ENCODE measurements at places on chromosomes 6 and 20.

GRCh38 chr20:49278818-49279676 is 1.2 kb upstream of the ZNFX1 start:
- DNase-seq, result no peak

DNA sequence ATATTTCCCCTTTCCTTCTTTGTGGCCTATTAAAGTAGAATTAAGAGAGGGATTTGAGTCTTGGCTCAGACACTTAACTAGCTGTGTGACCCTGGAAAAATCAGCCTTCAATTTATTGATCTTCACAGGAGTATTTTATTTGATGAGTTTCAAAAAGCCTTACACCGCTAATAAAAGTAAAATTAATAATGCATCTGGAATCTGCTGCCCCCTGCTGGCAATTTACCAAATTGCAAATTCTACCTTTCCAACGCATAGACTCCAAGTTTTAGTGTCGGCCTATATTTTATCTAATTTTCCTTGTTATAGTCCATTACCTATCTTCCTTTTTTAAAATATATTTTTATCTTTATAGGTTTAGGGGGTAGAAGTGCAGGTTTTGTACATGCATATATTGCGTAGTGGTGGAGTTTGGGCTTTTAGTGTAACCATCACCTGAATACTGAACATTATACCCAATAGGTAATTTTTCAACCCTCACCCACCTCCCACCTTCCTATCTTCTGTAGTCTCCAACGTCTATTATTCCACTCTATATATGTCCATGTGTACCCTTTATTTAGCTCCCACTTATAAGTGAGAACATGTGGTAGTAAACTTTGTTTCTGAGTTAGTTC is 46.3 kb downstream of the GOPC start:
- no peak for DNase-seq

GRCh38 chr6:24836109-24836508 is 37.4 kb upstream of the ARMH2 start:
- no peak for DNase-seq

DNA sequence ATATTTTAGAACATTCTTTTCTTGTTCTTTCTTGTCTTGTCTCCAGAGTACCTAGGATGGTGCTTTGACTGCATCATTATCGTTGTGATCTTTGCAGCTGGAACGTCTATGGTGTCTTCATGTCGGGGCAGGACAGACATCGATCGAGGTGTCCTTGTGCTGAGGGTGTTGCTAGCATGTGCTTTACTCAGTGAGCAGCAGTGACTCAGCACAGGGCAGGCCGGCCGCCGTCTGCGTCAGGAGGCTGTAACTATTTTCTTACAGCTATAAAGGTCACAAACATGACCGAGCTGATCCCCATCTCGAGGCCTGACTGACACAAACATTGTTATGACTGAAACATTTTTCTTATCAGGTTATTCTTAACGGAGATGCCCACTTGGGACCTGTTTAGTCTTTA is 14.9 kb upstream of the CTCFL start:
- DNase-seq, result no peak

- DNase-seq, result no peak
Observed at GRCh38 chr6:55888917-55889316, 13.5 kb upstream of the BMP5 start.

- peak; percentile 16 for DNase-seq
Observed at GRCh38 chr6:33431880-33432541, 12.1 kb downstream of the SYNGAP1 start.

GRCh38 chr20:9280666-9281065 is 211.8 kb downstream of the PLCB4 start:
- peak; percentile 4 for DNase-seq

DNA sequence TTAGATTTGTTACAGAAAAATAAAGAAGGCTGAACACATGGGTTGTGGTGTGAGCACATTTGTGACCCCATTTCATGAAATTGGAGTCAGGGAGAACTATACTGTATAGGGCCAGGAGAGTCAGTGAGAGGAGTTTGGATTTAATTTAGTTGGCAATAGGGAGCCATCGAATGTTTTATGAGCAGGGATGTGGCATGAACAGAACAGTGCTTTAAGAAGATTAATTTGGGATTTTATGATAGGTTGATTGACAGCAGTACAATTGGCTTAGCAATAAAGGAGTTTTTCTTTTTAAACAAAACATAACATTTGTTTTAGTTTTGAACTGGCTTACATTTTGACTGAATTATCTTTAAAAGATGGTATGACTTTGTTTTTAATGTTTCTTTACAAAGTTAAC is 105.6 kb upstream of the GLP1R start:
- DNase-seq, result no peak

DNA sequence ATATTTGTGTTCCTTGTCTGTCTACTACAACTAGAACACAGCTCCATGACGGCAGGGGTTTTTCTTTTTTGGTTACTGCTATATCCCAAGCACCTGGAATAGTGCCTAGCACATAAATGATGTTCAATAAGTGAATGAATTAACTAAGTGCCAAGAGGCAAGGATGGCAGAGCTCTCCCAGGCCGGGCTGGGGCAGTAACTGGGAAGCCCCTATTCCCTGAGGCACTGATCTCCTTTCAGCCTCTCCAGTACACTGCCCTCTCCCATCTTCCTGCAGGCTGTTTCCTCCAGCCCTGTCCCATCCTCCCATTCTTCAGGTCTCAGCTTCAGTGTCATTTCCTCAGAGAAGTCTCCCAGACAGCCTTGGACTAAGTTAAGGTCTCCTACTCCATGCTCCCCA is 29.0 kb upstream of the SPDEF start:
- DNase-seq, result no peak

DNA sequence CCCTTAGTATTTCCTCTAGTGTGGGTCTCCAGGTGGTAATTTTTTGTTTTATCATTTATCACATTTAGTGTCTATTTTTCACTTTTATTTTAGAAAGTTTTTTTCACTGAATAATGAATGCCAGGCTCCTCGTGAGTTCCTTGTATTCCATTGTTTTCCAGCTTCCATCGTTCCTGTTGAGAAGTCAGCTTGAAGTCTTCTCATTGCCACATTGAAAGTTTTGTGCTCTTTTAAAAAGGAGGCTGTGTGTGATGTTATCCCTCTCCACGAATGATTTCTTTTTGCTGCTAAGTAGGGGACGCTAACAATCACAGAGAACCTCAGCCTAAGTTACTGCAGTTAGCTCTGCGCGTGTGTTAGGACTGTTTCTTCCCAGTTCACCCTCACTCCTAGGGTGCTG is 194.5 kb downstream of the TAF4 start:
- no peak for DNase-seq

DNA sequence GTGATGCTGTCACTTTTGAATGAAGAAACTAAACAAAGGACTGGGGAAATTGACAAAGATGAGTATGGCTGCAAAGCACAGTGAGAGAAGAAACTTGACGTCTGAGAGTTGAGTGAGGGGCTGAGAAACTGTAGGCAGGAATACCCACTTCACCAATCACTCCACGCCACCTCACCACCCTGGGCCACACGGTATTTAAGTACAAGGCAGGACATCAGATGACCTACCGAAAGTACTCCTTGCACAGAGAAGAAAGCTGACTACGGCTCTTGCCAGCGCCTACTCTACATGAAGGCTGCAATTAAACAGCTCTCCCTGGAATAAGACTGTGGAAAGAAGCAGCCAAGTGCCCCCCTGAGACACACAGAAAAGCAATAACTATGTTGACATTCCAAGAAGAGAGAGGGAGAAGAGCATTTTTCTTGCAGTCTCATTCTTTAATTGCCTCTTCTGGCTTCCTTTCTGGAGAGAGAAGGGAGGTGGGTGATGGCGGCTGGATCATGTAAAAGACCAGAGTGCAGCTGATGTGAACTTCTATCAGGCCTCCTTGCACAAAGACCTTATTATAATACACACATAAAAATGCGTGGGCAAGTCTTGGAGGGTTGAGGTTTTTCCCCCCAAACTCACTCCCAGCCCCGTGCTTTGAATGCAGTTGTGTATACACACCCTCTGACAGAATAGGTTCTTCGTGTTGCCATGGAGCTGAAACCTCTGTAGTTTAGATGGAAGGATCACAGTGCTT is 44.6 kb downstream of the HIVEP2 start:
- DNase-seq, result no peak

GRCh38 chr6:140414966-140415620 is 1040.6 kb upstream of the CITED2 start:
- DNase-seq, result no peak

GRCh38 chr20:63084563-63084927 is 77.8 kb upstream of the BHLHE23 start:
- DNase-seq, result no peak

DNA sequence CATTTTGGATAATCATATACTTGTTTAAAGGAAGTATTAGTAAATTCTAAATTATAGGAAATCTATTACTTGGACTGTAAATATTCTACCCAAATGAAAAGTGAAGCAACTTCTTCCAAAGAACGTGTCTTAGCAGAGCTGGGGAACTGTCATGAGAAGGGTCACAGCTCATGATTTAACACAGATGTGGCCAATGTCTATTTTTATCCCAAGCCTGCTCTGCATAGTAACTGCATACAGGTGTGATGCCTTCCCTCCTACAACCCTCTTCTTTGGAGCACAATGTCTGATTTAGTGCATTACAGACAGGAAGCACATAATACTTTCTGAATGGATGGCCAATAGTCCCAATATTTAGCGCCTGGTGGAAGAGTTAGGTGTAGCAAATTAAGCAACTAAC is 138.7 kb upstream of the THEMIS start:
- DNase-seq, result no peak

Data from SK-N-SH (cell line).